ENCODE measurements at places on chromosomes 1 and 21. TPM values are rescaled to one million over a fixed set of nuclear protein-coding genes. Genes with fewer than 3 reads are reported as not detected.
A peak's percentile ranks its signal among the peaks of the same experiment; 100 is the strongest.

DNA sequence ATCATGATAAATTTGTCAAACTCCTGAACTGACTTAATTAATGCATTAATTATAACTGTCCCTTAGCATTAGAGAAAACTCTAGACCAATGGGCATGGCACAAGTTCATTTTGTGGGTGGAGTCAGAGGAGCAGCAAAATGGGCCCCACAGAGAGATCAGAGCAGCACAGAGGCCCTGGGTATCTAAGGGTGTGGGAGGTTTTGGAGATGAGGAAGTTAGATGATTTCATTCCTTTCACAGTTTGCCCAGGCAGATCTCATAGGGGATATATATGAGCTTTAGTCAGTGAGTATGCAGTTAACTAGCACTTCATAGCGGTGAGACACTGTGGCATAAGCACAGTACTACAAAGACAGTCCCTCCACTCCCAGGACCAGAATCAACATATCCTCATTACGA is 117.3 kb downstream of the MAB21L3 start:
- peaks cover 5% of the 10 kb centered on the region for H3K4me1 ChIP-seq
- DNase-seq = no peak
- H3K27me3 ChIP-seq = no peaks in the 10 kb centered on the region

DNA sequence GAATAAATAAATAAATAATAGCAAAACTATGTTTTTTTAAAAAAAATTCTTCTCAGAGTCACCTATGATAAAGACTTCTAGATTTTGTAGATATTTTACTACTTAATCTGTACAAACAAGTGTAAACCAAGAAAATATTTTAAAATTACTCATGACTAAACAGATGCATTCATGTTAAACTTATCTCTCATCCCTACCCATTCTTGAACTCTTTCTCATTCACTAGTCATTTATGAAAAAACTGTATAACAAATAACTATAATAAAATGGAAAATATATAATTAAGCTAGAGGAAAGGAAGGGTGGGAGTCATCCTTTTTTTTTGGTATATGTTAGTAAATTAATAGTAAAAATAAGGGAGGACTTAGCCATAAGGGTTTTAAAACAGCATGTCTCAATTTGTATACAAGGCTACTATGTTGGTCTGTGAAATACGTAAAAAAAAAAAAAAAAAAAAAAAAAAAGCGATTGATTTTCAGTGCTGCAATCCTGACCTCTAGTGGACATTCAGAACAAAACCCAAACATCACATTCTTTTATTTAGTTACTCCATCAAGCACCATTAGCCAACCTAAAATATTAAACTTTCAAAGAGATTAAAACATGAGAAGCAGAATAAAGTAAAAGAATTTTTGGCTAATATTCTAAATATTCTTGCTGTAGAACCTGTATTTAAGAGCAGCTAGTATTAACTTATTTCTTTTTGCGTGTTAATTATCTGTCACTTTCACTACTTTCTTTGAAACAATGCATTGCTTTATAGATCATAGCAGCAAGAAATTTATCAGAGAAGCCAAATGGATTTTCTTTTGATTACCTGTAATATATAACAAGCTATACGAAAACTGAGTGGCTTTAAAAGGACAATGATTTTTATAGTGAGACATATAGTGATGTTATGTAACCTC is 255.8 kb upstream of the CACYBP start:
- H3K36me3 ChIP-seq = no peaks in the 10 kb centered on the region
- no peak for DNase-seq
- no peak overlapping the region for H3K4me3 ChIP-seq
- no peaks in the 10 kb centered on the region for H3K4me1 ChIP-seq

DNA sequence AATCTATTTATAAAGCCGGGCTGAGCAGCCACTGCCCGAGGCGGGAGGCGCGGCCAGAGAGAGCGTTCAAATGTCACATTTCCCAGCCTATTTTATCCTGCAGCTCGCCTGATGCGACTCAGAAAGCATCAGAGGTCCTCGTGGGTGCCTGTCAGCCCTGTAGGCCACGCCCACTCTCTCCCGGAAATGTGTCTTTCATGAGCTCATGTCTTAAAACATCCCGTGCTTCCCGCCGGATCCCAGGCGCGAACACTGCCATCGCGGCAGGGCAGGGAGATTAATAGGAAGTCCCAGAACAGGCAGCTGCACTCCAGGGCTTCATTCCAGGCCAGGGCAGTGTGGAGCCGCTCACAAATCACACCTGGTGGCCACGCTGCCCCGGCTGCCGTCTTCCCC is 117.5 kb downstream of the PRDM16 start:
- H3K4me1 ChIP-seq = peaks cover 13% of the 10 kb centered on the region
- no peak for DNase-seq
- H3K36me3 ChIP-seq = no peaks in the 10 kb centered on the region
- no peak overlapping the region for H3K27ac ChIP-seq
- no peak overlapping the region for H3K4me3 ChIP-seq
- H3K27me3 ChIP-seq = no peaks in the 10 kb centered on the region

- H3K27ac ChIP-seq = peak overlapping the region; percentile 85
- no peaks in the 10 kb centered on the region for H3K27me3 ChIP-seq
- peaks cover 56% of the 10 kb centered on the region for H3K4me1 ChIP-seq
- DNase-seq = peak; percentile 88
- H3K4me3 ChIP-seq = no peak overlapping the region
- H3K36me3 ChIP-seq = no peaks in the 10 kb centered on the region
Measured at GRCh38 chr1:17561561-17561985, 22.1 kb downstream of the ARHGEF10L start.

Gene HTR1D
- 0.14 TPM for polyA plus RNA-seq

Gene KLHL21
- 13.7 TPM for polyA plus RNA-seq

DNA sequence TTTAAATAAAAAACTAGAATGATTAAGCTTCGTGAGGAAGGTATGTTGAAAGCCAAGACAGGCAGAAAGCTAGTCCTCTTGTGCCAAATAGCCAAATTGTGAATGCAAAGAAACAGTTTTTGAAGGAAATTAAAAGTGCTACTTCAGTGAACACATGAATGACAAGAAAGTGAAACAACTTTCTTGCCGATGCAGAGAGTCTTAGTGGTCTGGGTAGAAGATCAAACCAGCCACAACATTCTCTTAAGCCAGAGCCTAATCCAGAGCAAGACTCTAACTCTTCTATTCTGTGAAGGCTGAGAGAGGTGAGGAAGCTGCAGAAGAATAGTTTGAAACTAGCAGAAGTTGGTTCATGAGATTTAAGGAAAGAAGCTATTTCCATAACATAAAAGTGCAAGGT is 63.2 kb downstream of the TTC3 start:
- no peaks in the 10 kb centered on the region for H3K36me3 ChIP-seq
- no peak overlapping the region for H3K4me3 ChIP-seq
- H3K27ac ChIP-seq = no peak overlapping the region
- H3K27me3 ChIP-seq = no peaks in the 10 kb centered on the region

Gene NPR1
- polyA plus RNA-seq = 11.8 TPM

GRCh38 chr21:42321845-42322244 is 6.6 kb upstream of the TFF3 start:
- DNase-seq = no peak
- no peaks in the 10 kb centered on the region for H3K4me1 ChIP-seq
- no peak overlapping the region for H3K4me3 ChIP-seq
- H3K36me3 ChIP-seq = no peaks in the 10 kb centered on the region

Gene MANEAL
- polyA plus RNA-seq = 4.3 TPM

DNA sequence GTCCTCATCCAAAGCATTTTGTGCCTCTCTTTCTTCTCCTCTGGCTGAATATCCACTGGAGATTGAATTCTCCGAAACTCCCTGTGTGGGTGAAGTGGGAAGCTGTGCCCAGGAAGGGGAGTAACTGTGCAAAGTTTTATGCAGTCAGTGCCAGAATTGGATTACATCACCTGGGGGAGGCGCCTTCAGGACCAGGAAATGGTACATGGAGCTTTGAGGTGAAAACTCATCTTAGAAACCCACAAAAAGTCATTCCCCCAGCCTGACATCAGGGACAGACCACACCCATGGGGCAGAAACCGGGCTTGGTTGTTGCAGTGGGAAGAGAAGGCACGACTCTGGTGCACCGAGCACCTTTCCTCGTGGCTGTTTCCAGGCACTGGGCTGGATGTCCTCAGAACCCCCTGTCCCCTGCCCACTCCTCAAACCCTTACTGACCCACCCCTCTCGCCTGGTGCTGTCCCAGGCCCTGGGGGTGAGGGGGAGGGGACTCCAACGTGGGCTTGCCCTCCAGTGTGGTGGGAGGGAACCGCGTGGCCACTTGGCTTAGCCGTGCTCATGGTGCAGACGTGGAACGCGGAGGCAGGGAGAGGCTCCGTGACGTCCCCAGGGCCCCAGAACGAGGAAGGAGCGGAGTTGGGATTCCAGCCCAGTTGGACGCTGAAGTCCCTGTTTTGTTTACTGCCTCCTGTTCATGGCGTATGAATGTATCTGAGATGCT is 15.7 kb downstream of the TFF3 start:
- DNase-seq = no peak
- H3K4me1 ChIP-seq = no peaks in the 10 kb centered on the region
- no peaks in the 10 kb centered on the region for H3K36me3 ChIP-seq
- no peaks in the 10 kb centered on the region for H3K27me3 ChIP-seq

Gene KPRP
- polyA plus RNA-seq = not detected

GRCh38 chr21:40752125-40752524 is 94.8 kb downstream of the DSCAM start:
- no peak for DNase-seq
- H3K4me3 ChIP-seq = no peak overlapping the region
- no peaks in the 10 kb centered on the region for H3K4me1 ChIP-seq
- no peak overlapping the region for H3K27ac ChIP-seq
- H3K27me3 ChIP-seq = no peaks in the 10 kb centered on the region
- no peaks in the 10 kb centered on the region for H3K36me3 ChIP-seq

- H3K27ac ChIP-seq = no peak overlapping the region
- H3K4me1 ChIP-seq = no peaks in the 10 kb centered on the region
- no peaks in the 10 kb centered on the region for H3K27me3 ChIP-seq
- no peaks in the 10 kb centered on the region for H3K36me3 ChIP-seq
Measured at GRCh38 chr1:98388441-98388840, 273.1 kb upstream of the SNX7 start.

Gene TLCD4
- polyA plus RNA-seq = 4.5 TPM

Gene MYOM3
- polyA plus RNA-seq = 1.2 TPM

DNA sequence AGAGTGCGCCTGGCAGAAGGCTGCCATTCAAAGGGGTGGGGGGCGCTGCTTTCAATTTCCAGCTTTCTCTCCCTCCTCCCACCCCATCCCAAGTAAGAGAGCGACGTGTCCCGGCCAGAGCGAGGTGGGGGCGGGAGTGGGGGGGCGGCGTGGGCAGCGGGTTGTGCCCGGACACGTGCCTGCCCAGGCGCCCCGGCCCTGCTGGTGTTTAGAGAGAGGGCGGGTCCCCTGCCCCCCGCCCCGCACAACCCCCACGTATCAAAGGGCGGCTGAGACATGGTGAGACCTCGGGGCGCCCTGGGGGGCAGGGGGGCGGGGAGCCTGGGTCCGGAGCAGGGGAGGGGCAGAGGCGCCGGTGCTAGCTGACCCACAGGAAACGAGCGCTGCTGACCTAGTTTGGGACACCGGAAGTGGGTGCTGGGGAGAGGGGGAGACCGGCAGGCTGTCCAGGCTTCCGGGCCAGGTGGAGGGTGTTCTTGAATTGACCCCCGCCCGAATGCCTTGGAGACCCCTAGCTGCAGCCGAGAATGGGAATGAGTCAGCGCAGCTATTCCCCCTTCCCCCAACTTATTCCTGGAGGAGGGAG is 1.3 kb downstream of the ZBTB7B start:
- H3K27me3 ChIP-seq = no peaks in the 10 kb centered on the region
- DNase-seq = peak; percentile 77
- H3K4me1 ChIP-seq = peaks cover 33% of the 10 kb centered on the region
- H3K36me3 ChIP-seq = no peaks in the 10 kb centered on the region

GRCh38 chr1:199667089-199667488 is 360.4 kb upstream of the NR5A2 start:
- H3K27ac ChIP-seq = no peak overlapping the region
- H3K4me1 ChIP-seq = no peaks in the 10 kb centered on the region
- no peak overlapping the region for H3K4me3 ChIP-seq
- H3K27me3 ChIP-seq = no peaks in the 10 kb centered on the region

- no peaks in the 10 kb centered on the region for H3K27me3 ChIP-seq
- H3K27ac ChIP-seq = no peak overlapping the region
- H3K36me3 ChIP-seq = no peaks in the 10 kb centered on the region
- H3K4me1 ChIP-seq = no peaks in the 10 kb centered on the region
- no peak overlapping the region for H3K4me3 ChIP-seq
Measured at GRCh38 chr1:201586806-201587205, 47.9 kb downstream of the NAV1 start.

GRCh38 chr21:25964015-25964414 is 206.6 kb downstream of the APP start:
- H3K4me1 ChIP-seq = no peaks in the 10 kb centered on the region
- no peaks in the 10 kb centered on the region for H3K36me3 ChIP-seq
- no peak overlapping the region for H3K4me3 ChIP-seq
- no peak overlapping the region for H3K27ac ChIP-seq
- H3K27me3 ChIP-seq = no peaks in the 10 kb centered on the region

Gene TFF3
- 16.5 TPM for polyA plus RNA-seq

Gene CRYAA
- polyA plus RNA-seq = not detected

DNA sequence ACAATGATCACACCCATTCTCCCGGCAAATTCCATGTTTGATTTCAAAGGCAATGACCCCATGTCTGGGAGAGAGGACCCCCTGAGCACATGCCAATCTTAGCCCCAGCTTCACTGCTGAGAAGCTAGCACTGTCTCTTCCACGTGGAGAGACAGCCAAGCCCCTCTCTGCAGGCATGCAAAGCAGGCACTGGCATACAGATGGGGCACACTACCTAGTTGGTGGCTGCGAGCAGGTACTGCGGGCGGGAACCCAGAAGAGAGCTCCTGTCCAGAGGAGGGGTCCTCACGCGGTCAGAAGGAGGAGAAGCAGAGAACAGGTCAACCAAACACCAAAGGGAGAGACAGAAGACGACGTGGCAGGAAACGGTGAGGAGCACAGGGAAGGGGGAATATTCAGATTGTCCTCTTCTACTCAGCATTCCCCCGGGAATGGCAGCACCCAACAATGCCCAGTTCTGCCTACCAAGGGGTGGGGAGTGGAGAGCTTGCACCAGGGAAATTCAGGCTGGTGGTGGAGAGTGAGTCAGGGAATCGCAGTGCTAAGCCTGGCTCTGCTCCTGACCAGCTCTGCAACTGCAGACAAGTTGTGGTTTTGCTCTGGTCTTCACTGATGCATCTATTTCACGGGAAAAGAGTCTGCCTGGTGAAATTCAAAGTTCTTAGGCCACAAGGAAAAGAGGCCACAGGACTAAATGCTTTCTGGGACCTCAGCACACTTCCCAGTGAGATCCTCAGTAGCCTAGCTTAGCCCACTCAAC is 48.1 kb upstream of the GOLT1A start:
- H3K36me3 ChIP-seq = no peaks in the 10 kb centered on the region
- peaks cover 15% of the 10 kb centered on the region for H3K4me1 ChIP-seq
- H3K4me3 ChIP-seq = no peak overlapping the region
- no peak for DNase-seq
- no peak overlapping the region for H3K27ac ChIP-seq

DNA sequence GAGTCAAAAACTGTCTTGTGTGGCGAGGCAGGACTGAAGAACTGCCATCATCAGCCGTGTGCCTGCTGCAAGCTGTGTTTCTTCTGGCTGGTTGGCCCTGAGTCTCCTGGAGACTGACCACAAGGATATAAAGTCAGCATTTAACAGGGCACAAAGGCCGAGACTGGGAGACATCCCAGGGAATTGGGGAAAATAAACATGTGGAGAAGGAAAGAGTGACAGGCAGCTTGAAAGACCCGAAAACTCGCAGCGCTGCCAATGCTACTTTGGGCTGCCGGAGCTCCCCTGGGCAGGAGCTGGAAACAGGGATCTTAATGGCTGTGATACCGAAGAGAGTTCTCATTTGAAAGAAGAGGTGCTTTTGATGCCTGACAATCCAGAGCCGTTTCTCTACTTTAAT is 125.3 kb upstream of the HMGB4 start:
- H3K36me3 ChIP-seq = no peaks in the 10 kb centered on the region
- H3K4me3 ChIP-seq = no peak overlapping the region
- no peak for DNase-seq
- H3K27ac ChIP-seq = no peak overlapping the region
- no peaks in the 10 kb centered on the region for H3K4me1 ChIP-seq
- no peaks in the 10 kb centered on the region for H3K27me3 ChIP-seq
